Activated T-helper 2 cell treated with anti-CD3 and anti-CD28 coated beads, Interferon-gamma antibody, Interleukin-2, Interleukin-4, amounts not matched to agents 10 μg/mL and 5 μg/mL and 100 μg/mL, durations not matched to agents 14 hours and 24 hours and 36 hours (primary cell): ENCODE measurements at places on chromosomes 5 and 9.

DNA sequence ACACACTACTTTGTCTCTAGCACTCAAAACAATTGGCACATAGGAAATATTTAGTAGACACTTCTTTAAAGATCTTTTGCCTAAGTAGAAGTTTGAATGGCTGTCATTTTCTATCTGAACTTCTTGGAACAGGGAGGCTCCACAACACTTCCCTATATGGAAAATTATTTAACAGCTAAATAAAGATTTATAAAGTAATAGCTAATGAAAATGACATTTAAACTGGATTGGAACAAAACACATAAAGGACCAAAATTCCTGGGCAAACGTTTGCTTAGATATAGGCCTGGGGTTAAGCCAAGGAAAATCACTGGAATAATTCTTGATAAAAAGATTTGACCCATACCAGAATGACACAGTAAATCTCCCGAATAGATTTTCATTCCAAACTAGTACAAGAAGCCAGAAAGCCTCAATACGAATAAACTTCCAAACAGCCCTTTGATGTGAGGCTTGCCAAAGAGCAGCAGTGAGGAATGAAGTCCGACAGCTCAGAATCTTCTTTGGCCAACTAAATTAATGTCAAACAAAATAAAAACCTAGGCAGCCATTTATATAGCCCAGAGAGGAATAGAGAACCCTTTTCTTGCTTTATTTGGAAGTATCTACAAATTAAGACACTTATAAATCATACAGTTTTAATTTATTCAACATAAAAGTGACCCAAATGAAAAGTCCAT, 20.3 kb upstream of the RNF180 start:
- DNase-seq, result no peak

DNA sequence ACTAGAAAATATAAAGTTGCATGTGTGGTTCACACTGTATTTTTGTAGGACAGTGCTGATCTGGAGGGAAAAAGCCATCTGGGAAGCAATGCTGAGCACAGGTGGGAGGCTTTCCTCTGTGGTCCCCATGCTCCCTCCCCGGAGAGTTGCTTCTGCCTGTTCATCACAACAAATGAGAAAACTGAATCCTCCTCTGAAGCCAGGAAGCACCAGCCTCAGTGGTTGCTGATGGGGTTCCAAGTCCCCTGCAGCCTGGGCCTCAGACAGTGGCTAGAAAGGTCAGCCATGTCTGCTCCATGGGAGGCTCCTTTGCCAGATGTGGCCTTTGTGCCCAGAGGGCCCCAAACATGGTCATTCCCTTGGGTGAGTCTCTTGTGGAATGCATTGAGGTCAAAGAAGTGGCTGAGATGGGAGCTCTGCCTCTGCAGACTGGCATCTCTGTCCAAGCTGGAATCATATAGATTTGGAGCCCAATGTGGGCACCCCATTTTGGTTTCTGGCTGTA, 77.6 kb downstream of the C5orf15 start:
- DNase-seq, result no peak

- no peak for DNase-seq
These were observed 9.0 kb downstream of the CCDC69 start for GRCh38 chr5:151214614-151215545.

DNA sequence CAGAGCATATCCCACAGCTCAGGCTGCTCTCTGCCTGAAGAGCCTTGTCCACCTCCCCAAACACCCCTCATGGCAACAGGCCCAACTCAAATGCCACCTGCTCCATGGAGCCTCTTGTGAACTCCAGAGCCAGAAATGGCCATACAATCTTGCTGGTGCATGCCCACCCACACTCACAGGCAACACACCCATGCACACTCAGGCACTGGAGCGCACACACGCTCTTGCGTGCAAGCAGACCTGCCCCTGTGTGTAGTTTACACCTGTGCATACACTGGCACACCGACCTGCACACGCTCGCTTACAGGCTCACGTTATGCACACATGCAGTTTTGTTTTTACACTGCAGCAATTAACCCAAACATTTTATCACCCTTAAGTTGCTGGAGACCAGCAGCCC, 40.0 kb downstream of the HRH2 start:
- DNase-seq, result no peak

GRCh38 chr9:29213417-29214153, 1640.3 kb upstream of the C9orf72 start:
- DNase-seq, result no peak

- DNase-seq, result no peak
These were observed 98.6 kb downstream of the YTHDC2 start for GRCh38 chr5:113612060-113612496.
